Aorta (tissue), 5 donors: ENCODE measurements at places on chromosomes 5 and 9. TPM values are rescaled to one million over a fixed set of nuclear protein-coding genes. Genes with fewer than 3 reads are reported as not detected.
A peak's percentile ranks its signal among the peaks of the same experiment; 100 is the strongest.

GRCh38 chr5:157491471-157491995, 31.5 kb downstream of the NIPAL4 start:
- no peak for DNase-seq

STKLD1 gene
- total RNA-seq = 1.4 TPM

DNA sequence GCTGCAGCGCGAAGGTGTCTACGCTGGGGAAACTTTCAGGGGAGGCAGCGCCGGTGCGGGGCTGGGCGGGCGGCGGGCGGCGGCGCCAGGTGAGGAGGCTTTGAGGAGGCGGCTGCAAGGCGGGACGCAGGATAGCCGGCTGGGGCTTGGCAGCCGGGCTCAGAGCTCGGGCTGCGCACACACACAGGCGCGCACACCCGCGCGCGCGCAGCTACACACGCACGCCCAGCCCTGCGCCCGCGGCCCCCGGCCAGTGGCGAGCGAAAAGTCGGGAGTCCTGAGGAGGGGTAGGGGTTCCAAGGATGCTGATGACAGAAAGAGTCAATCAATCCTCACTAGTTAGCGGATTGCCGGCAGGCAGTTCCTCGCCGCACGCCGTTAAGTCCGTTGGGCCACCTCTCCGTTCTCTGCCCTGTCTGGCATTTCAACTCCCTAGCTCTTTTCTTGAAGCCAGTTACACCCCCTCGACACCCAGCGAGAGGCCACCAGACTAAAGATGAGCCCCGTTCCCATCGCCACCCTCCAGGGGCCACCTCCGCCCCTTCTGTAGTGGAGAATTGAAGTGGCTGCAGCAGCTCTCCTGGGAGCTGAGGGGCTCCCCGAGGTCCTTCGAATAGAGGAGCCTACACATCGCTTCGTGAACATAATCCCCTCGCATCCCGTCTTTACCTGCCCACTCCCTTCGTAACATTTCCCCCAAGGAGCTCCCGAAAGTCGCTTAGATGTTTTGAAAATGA, 1640.3 kb upstream of the C9orf72 start:
- no peak for DNase-seq

DOCK8 gene
- total RNA-seq = 20.2 TPM

GRCh38 chr9:136978073-136978864, 965 bp downstream of the PTGDS start:
- peak; percentile 91 for DNase-seq

- DNase-seq = no peak
Observed at GRCh38 chr9:20832775-20833174, 148.7 kb downstream of the FOCAD start.

IL31RA gene
- total RNA-seq = 3.7 TPM

LAMC3 gene
- 0.32 TPM for total RNA-seq
